ENCODE measurements at places on chromosomes 16 and 17.
A peak's percentile ranks its signal among the peaks of the same experiment; 100 is the strongest.

DNA sequence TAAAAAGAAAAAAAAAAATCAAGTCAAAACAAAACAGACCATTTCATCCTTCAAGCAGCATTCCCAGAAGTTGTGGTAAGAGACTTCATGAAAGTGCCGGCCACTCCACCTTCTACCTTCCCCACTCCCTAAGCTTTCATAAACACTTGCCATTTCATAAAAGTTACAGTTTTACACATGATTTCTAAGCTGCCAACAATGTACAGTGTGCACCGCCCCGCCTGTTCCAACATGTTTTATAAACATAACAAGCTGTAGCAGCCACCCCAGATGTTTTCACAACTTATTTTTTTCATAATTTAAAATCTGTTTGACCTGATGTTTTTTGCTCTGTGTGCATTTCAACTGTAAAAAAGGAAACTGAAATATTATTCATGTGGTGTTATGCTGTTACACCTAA, 608.1 kb downstream of the TOX3 start:
- DNase-seq, result no peak

DNA sequence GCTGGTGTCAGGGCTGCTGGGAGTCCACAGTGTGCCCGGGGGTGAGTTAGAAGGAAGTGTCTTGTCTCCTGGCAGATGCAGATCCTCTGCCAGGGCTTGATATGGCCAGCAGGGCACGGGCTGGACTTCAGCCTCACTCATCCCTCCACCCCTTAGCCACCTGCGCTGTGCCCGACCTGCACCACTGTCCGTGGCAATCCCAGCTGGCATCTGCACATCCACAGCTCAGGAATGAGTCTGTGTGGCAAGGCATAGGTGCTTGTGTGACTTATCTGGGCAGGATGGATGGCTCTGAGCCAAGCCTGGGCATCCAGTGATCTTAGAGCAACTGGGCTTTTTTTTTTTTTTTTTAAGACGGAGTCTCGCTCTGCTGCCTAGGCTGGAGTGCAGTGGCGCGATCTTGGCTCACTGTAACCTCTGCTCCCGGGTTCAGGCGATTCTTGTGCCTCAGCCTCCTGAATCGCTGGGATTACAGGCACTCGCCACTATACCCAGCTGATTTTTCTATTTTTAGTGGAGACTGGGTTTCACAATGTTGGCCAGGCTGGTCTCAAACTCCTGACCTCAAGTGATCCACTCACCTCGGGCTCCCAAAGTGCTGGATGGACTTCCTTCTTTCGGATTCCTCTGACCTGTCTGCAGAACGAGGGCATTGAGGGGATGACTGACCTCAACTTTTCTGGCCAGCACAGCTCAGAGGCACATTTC, 22.5 kb upstream of the CACNG1 start:
- no peak for DNase-seq

- no peak for DNase-seq
These were observed 98.6 kb downstream of the GNAO1 start for GRCh38 chr16:56289862-56290261.

DNA sequence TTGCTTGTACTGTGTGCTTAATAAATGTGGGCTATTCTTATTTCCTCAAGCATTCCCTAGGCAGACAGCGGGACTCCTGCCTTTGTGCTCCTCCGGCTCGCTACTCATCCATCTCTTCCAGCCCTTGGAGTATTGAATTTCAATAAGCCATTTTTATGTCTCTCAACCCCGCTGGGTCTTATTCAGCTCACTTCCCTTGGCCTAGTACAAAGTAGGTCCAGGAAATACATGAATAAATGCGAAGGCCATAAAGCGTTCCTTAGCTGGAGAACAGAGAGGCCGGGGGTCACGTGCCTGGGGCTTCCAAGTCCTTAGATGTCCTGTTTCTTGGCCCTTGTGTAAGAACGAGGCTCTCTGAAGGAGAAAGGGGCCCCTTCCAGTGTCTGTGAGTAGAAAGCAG, 236.7 kb upstream of the ASIC2 start:
- no peak for DNase-seq

- no peak for DNase-seq
These were observed 7.7 kb downstream of the MSL1 start for GRCh38 chr17:40129498-40129897.

- no peak for DNase-seq
These were observed 25.1 kb upstream of the TMC7 start for GRCh38 chr16:18958621-18959029.

DNA sequence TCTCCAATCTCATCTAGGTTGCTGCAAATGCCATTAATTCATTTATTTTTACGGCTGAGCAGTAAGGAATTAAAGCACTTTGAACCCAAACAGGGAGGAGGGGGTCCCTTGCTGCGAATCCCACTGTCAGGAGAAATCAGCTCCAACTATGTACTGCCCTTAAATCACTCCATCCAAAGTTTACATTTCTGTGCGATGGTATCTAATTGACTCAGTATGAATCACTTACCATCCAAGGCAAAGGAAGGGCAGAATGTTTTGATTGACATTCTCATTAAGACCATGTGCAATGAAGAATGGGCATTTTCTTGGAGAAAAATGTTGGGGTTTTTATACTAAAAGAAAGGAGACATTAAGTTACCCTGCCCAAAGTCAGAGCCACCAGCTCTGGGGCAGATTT, 47.7 kb upstream of the XYLT1 start:
- no peak for DNase-seq

GRCh38 chr17:59026176-59026939, 80.3 kb downstream of the TRIM37 start:
- no peak for DNase-seq

- DNase-seq, result no peak
These were observed 215.3 kb downstream of the C16orf78 start for GRCh38 chr16:49588729-49589384.

- DNase-seq, result no peak
These were observed 130.3 kb upstream of the RBBP6 start for GRCh38 chr16:24409045-24409444.

DNA sequence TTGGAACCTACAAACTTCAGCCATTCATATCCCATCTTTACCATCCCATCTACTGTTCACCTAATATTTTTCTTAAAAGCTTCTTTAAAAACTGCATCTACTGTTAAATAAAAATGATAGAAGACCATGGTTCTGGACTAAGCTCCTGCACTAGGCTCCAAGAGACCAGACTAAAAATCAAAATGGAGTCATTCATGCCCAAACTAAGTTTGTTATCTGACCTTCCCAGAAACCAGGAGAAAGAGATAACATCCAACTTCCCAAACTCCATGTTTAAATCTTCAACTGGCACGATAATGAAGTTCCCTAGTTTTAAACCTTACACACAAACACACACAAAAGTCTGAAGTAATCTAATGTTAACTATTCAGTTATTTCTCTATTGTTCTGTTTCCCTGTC, 13.8 kb downstream of the DCUN1D3 start:
- DNase-seq, result no peak

DNA sequence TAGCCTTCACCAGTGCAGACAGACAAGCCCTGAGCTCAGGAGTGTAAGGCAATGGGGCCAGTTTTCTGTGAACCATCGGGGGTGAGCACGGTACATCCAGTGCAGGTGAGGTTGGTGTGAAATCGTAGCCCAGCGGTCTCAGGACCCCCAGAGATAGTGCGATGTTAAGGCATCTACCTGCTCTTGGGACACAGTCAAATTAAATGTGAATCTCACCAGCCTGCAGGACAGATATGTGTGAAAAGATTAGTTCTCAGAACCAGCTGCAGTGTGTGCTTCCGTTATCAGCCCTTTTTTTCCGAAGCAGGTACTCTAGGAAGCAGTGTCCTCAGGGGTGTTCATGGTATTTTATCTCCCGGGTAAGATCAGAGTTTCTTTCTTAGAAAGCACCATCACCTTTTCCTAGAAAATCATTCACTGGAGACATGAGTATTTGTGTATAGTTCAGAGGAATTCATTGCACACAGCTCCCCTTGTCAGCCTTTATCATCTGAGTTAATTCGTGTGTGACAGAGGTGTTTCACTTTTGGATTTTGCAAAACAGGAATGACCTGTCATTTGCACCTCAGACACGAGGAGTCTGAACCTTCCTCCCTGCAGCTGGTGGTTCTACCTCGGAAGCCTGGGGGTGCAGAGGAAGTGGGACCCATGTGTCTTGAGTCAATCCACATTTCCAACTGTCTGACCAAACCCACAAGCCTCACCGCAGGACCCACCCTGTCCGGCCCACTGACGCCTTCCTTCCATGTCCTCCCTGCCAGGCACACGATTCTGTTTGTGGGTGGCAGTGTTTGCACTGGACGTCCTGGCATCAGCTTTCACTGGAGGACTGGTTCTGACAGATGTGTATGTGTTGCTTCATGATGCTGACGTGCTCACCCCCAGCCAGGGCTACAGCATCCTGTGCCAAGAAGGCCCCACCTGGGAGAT, 107.8 kb downstream of the CLEC16A start:
- peak; percentile 19 for DNase-seq

GRCh38 chr17:6793748-6794493, 17.9 kb downstream of the FBXO39 start:
- DNase-seq, result no peak

GRCh38 chr16:11350921-11351335, 5.7 kb downstream of the RMI2 start:
- no peak for DNase-seq

DNA sequence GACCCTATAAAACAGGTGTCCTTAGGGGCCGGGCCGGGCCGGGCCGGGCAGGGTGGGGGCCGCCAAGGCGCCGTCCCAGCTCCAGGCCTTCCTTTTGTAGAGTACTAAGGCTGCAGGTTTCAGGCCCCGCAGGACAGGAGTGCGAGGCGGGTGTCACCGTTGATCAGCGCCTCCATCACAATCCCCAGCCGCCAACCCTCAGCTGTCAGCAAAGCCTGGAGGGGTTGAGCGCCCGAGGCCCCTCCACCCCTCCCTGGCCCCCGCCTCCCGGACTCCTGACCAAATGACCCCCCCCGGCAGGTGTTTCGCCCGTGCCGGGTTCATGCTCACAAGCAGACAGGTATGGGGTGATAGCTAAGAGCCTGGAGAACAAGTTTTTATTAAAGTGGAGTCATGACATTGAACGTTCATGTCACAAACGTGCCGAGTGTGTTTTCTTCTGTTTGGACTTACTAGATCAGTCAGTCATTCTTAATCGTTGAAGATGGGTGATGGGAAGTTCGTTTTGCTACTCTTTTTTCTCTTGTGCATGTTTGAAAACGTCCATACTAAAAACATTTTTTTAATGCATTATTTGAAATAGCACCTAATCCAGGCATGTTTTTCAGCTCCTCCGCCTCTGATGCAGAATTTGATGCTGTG, 534 bp downstream of the ARL2BP start:
- no peak for DNase-seq
